ENCODE measurements at places on chromosomes 3 and 15. TPM values are rescaled to one million over a fixed set of nuclear protein-coding genes. Genes with fewer than 3 reads are reported as not detected.

CHRFAM7A gene
- total RNA-seq, result not detected

GRCh38 chr15:78617076-78617475 lies 3.7 kb downstream of the CHRNA3 start:
- no peak for DNase-seq

GRCh38 chr15:77312523-77312922 lies 107.4 kb downstream of the PEAK1 start:
- DNase-seq, result peak; percentile 6

DNA sequence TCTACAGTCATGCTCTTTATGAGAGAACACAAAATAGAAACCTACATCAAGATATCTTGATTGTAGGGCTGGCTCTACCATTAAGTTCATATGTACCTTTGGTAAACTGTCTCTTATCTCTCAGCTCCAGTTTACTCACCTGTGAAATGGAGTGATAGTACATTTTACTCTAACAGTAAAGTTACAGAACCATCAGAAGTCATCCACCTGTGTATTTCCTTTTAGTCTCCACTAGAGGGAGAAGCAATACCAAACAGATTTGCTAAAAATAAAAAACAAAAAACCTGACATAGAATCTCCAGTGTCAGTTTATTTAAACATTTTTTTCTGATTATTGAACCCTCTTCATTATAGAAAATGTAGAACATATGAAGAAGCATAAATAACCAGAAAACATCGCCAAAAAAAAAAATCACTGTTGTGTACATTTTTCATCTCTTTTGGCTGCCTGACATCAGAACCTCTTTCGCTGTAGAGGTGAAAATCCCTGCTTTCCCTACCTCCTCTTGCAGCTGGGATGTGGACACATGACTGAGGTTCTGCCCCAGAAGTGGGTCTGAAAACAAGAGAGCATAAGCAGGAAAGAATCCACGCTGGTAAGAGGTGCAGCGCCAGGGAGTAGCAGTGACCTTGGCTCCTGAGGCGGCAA lies 48.7 kb upstream of the WDR72 start:
- DNase-seq, result peak; percentile 7
